Stimulated activated CD8-positive, alpha-beta memory T cell treated with anti-CD3 and anti-CD28 coated beads, Interleukin-4, amount 100 ng/mL, for 48 hours (primary cell): ENCODE measurements at places on chromosomes 5 and 9.

GRCh38 chr5:102743900-102744299 lies 11.2 kb upstream of the PAM start:
- DNase-seq: no peak

- DNase-seq: no peak
Measured at GRCh38 chr5:100768221-100768620, 134.9 kb downstream of the ST8SIA4 start.

GRCh38 chr5:33831041-33831440 lies 60.7 kb downstream of the ADAMTS12 start:
- DNase-seq: no peak

DNA sequence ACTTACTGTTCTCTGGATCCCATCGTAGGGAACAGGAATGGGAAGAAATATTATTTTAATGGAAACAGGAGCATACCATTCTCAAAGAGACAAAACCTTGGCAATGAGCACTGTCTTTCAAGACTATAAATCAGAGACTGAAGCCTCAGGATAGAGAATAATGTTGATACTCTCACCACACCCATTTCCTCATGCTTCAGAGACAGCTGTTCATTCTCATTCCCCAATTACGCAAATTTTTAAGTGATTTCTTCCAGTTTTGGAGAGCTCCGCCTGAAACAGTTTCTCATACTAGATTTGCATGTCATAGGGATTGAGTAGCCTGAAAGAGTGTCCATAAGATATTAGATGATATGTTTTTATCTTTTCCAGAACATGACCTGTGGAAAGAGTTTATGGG lies 290.5 kb upstream of the RASA1 start:
- no peak for DNase-seq

GRCh38 chr9:87862536-87863268 lies 20.0 kb upstream of the SPATA31E1 start:
- no peak for DNase-seq

- DNase-seq: no peak
Measured at GRCh38 chr9:134531220-134531970, 110.2 kb upstream of the COL5A1 start.

DNA sequence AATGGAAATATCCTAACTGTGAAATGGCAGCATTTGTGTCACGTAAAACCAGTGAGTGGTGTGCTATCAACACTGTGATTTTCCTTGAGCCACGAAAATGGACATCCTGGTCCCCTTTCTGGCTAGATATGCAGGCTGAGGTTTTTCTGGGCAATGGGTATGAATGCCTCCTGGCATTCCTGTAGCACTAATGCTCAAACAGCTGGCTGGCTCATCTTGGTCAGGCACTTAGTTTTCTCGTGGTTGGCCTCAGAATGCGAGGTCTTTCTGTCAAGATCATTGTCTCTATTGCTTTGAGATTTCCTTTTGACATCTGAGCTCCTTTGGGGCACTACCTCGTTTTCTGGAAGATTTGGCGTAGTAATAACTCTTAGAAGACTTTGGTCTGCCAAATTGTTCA lies 15.6 kb downstream of the SLC1A3 start:
- DNase-seq: no peak

GRCh38 chr5:121485281-121485680 lies 366.4 kb upstream of the FTMT start:
- no peak for DNase-seq

DNA sequence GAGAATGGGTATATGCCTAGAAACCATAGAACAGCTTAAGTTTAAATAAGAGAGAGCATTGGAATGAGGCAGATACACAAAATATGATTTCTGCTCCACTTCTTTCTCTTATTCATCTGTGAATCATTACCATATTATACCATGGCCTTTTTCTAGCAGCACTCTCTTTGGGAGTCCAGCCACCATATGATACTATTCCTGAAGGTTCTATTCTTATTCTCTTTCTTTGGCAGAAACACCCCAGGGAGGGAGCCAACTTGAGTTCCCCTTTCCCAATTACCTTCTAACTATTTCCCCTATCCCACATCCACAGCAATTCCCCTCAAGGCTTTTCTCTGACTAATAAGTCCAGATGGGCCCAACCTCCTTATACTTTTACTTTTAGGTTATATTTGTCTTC lies 55.9 kb downstream of the NDUFAF2 start:
- DNase-seq: no peak

DNA sequence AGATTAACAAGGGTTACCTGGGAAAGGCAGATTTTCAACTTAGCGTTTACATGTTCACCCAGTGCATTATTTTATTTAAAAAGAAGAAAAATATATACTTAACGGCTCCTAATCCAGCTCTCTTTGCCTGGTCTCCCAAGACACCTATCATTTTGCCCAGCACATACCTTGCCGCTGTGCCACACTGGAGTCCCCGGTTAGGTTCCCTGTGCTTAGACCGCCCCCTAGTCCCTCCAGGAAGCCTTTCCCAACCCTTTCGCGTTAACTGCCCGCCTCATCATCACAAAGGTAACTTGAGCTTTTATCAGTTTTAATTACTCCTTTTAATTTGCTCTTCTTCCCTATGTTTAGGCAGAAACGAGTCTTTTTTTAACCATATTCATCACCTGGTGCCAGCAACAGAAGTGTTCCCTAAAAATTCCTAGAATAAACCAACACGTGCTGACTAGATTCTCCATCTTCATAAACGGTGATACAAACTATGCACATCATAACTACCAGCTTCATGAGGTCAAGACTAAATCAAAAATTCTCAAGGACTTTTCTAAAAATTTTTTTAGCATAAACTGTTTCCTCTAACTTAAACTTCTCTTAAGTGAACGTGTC lies 19.7 kb downstream of the DNAJA1 start:
- no peak for DNase-seq

DNA sequence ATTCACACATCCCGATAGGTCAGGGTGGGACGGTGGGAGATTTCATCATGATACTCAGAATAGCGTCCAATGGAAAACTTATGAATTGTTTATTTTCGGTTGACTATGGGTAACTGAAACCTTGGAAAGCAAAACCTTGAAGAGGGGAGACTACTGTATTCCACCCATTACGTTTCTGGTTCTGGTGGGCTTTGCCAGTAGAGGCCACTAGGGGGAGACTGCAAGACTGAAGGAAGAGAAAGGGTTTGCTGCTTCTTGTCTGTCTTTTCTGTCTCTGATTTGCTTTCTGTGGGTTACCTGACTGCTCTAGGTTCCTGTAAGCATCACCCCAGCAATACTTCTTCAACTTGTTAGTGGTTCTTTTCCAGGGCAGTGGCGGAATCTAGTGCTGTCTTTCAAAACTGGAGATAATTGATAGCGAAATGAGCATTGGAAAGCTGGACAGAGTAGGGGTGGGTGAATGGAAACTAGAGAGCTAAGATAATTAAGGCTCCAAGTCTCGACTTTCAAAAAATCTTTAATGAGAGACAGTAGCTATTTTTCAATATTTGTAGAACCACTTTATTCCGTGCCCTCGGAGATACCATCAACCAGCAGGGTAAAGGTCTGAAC lies 27.0 kb downstream of the GRIN3A start:
- peak; percentile 60 for DNase-seq

GRCh38 chr5:4639946-4640345 lies 500.2 kb upstream of the ADAMTS16 start:
- DNase-seq: no peak

DNA sequence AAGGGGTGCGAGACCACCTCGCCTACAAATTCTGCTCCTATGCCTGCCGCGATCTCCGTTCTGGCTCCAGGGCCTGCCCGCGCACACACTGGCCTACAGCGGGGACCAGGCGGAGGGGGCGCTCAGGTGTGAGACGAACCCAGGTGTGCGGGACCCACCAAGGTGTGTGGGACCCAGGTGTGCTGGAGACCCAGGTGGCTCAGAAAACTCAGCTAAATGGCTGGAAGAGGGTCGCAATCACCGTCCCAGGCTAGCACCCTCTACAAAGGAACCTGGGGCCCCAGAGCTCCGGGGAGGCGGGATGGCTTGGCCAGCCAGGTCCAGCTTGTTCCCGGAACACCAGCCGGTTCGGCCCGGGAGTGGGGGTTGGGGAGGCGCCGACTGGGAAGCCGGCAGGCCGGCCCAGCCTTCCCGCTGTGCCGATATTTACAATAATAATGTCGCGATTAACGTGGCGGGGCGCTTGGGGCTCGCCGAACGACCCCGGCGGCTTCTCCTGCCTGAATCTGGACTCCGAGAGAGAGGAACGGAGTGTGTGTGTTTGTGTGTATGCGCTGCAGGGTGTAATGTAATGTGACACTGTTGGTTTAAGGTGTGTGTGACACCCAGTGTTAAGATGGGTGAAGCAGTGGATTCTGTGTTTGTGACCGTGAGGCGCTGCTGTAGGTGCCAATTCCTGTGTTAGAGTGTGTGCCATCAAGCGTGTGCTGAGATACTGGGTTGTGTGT lies 1.4 kb downstream of the PCDH1 start:
- no peak for DNase-seq

DNA sequence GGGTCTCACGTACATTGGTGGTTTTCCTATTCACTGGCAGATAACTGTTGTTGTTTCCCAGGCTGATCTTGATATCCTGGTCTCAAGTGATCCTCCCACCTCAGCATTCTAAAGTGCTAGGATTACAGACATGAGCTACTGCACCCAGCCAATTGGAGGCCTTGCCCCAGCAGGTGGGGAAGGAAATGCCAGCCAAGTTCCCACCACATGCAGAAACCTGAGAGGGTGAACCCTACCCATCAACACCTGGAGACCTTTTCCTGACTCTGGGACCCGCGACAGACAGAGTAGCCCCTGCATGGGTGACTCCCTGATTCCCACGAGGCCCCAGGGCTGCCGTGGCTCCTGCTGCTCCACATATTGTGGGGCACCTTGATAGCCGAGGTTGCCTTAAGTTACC lies 107.7 kb downstream of the GDA start:
- DNase-seq: no peak

- DNase-seq: no peak
Measured at GRCh38 chr9:23702311-23702922, 123.6 kb downstream of the ELAVL2 start.

DNA sequence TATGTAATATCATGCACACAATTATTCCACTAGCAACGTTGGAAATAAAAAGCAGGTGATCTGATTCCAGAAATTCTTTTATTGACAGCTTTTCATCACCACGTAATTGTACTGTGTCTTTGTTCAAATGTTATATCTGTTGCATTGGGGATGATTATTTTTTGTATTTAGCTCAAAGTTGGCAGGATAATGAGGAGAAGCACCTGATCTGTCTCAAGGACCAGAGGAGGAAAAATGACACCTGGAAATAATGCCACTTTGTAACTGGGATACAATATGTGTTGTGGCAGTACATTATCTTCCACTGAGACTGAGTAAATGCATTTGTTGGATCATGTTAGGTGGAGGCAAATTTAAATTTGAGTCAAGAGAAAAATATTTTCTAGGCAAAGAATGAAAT lies 1298.8 kb upstream of the CDH6 start:
- no peak for DNase-seq

- no peak for DNase-seq
Measured at GRCh38 chr9:93869088-93869487, 86.1 kb downstream of the BARX1 start.
